ENCODE measurements at places on chromosomes 3 and 15.

GRCh38 chr15:69807721-69808120, 290.0 kb downstream of the TLE3 start:
- no peak for DNase-seq

DNA sequence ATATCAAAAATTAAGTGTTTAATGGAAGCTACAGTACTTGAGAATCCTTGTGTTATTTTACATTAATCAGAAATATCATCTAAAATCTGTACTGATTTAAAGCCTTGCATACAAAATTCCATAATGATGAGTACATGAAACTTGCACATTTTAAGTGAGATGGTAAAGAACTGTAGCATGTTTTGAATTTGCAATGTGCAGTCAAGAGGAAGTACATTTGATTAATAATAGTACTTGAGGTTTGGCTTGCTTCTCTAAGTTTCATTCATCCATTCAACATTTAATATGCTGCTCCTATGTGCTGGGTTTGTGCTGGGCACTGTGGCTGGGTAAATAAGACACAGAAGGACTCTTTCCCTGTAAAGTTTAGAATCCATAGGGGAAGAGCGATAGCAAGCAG, 332.3 kb downstream of the CNTN3 start:
- DNase-seq: no peak

GRCh38 chr3:175082631-175083030, 223.5 kb downstream of the NAALADL2 start:
- no peak for DNase-seq

DNA sequence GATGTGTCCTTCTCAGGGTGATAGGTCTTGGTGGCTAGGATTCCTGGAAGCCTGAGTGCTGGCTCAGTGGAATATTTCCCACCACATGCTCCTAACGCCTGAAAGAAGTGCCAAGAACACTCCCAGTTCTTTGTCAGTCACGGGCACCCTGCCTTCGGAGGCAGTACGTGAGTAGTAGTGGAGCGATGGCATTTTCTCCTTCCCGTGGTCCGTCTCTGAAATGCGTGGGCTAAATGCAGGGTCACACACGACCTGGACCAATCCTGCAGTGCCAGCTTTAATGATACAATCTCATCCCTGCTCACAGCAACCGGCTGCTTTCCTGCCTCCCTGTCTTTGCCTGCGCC, 14.5 kb downstream of the H1-8 start:
- DNase-seq: no peak

GRCh38 chr3:111080413-111080812, 8.8 kb downstream of the NECTIN3 start:
- DNase-seq: no peak

Data from thymus (tissue), 14 donors.